ENCODE measurements at places on chromosomes 7 and 10.

- peak; percentile 63 for DNase-seq
These were observed 13.6 kb downstream of the NKX1-2 start for GRCh38 chr10:124436191-124436638.

- DNase-seq = no peak
These were observed 10.1 kb upstream of the OPN4 start for GRCh38 chr10:86644152-86644793.

DNA sequence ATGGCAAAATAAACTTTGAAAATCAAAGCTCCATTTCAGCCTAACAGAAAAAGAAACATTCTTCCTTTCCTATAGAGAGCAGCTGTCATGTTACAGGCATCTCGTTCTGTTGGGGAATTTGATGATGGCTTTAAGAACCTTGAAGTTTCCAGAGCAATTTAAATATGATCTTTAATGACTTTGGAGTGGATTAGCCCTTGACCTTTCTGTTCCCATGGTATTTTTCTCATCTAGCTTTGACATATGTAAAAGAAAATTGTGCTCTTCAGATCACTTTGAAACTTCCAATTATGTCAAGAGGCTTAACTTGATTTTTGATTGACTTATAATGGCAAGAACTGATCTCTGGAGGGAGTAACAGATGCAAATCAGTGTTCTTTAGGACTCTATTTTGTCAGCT is 157.6 kb upstream of the SEMA3E start:
- no peak for DNase-seq

GRCh38 chr10:31147210-31147608 is 115.5 kb upstream of the ZNF438 start:
- DNase-seq = no peak

- DNase-seq = no peak
These were observed 11.6 kb downstream of the MTPN start for GRCh38 chr7:135965602-135966001.

DNA sequence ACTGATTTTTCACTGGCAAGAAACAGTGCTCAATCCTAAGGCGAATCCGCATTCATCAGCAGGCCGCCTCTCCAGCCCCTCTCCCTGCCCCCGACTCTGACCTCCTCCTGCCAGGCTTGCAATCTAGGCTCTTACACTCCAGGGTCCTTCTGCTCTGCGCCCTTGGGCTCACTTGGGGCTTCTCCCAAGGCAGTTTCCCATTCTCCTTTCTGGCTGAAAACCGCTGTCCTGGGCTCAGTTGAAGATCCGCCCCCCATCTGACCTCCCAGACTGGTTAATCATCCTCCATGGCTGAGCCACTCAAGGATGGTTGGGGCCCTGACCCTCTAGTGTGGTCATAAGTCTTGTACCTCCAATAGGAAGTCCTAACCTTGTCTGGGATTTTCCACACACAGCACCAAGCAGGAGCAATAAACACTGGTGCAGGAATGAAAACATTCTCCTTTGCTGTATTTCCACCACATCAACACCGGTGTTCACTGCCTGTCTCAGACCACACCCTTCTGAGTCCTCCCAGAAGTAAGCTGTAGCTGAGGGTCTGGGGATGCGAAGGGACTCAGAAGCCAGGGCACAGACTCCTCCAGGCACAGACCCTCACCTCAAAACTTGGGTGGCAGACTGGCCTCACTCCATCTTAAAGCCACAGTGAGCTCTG is 42.4 kb downstream of the TNS3 start:
- DNase-seq = no peak

GRCh38 chr7:105675934-105676371 is 94.7 kb upstream of the EFCAB10 start:
- peak; percentile 9 for DNase-seq

DNA sequence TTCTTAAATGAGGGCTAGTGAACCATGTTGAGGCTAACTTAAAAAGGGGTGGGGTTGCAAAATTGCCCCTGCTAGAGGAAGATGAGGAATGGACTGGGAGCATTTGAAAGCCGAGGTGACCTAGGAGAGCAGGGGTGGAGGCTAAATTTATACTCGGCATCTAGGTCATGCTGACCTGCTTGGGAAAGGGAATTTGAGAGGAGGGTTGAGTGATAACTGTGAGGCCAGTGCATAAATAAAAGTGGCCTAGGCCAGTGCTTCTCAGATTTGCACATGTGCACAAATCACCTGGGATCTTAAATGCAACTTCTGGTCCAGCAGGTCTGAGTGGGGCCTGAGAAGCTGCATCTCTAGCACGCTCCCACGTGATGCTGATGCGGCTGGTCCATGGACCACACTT is 70.4 kb downstream of the CDK1 start:
- no peak for DNase-seq

DNA sequence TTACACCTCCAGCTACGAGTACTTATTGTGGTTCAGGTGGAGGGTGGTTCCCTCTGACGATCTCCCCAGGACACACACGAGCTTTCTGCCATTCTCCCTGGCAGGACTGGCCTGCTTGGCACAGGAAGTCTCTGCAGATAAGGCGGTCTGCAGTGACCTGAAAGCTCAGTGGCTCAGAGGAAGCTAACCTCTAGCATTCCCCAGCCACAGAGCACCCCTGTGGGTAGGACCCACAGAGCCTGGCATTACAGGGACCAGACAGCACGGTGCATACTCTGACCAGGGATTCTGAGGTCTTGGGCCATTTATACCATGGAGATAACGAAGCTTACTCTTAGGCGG is 1.9 kb upstream of the GPR146 start:
- no peak for DNase-seq

DNA sequence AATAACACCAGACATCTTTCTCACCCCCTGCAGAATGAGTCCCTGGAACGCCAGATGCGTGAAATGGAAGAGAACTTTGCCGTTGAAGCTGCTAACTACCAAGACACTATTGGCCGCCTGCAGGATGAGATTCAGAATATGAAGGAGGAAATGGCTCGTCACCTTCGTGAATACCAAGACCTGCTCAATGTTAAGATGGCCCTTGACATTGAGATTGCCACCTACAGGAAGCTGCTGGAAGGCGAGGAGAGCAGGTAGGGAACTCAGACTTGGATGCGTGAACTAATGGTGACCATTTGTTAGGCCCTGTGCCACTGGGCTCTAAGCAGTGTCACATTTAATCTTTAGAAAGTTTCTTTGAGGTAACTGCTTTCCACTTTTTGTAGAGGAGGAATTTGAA is 7.1 kb downstream of the VIM start:
- DNase-seq = no peak

DNA sequence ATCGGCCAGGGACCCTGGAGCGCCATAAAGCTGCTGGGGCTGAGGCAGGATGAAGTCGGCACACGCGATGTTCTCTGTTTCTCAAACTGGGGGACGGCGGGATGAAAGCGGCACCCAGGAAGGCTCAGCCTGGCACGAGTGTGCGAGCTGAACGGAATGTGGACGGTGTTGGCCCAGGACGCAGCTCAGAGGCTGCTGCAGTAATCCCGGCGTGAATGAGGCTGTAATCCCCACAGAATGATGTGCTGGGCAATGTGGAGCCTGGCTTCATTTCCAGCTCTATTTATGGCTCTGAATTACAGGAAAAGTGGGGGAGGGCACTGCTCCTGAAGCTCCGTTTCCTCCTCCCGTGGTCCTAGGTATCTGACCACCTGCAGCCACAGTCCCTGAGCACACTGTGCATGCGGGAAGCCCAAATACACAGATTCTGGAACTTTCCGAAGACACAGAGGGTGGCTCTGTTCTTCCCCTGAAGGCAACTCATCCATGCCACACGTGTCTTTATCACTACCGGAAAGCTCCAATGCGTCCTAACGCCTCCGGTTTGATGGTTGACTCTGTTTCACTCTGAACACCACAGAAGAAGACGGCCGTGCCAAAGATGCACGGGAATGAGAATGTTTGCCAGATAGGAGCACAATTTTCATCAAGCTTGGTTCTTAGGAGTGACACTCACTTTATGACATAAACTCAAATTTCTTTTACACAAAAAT is 37.6 kb downstream of the KLF6 start:
- no peak for DNase-seq

- DNase-seq = peak; percentile 56
These were observed 54.9 kb downstream of the PTEN start for GRCh38 chr10:87918254-87918859.

DNA sequence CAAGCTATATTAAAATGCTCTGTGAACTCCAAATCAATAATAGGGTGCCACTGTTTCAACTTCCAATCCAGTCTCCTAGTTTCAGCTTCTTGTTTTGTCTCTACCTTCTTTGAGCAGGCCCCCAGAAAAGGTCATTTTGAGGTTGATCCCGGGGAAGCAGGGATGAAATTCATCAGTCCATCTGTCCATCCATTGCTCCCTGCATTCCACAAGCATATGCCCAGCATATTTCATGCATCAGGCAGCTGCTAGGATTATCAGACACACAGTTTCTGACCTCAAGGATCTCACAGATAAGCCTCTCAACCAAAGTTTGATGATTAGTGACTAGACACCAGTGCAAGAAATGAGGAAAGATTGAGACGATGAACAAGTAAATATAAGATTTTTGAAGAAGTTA is 186.6 kb upstream of the PDE1C start:
- no peak for DNase-seq

GRCh38 chr10:105185161-105185560 is 544.1 kb downstream of the SORCS3 start:
- DNase-seq = no peak
